Stimulated activated CD4-positive, alpha-beta T cell treated with anti-CD3 and anti-CD28 coated beads, TNF-alpha, amount 100 ng/mL, for 4 hours (primary cell): ENCODE measurements at places on chromosomes 7 and 10.

- no peak for DNase-seq
Measured at GRCh38 chr7:7979558-7979957, 11.0 kb downstream of the GLCCI1 start.

GRCh38 chr10:62446627-62447026 is 72.5 kb downstream of the ZNF365 start:
- DNase-seq = no peak

- no peak for DNase-seq
Measured at GRCh38 chr7:34373940-34374339, 284.1 kb upstream of the NPSR1 start.

GRCh38 chr7:111867348-111867931 is 305.1 kb upstream of the IMMP2L start:
- DNase-seq = no peak
